ENCODE measurements at places on chromosomes 11 and 22. TPM values are rescaled to one million over a fixed set of nuclear protein-coding genes. Genes with fewer than 3 reads are reported as not detected.
A peak's percentile ranks its signal among the peaks of the same experiment; 100 is the strongest.

SLC5A1 gene
- 1.0 TPM for total RNA-seq

GRCh38 chr22:35353318-35353717 lies 27.6 kb upstream of the HMOX1 start:
- DNase-seq: no peak

- DNase-seq: no peak
Measured at GRCh38 chr11:86589856-86590589, 82.4 kb downstream of the ME3 start.

MS4A7 gene
- total RNA-seq: not detected

DNA sequence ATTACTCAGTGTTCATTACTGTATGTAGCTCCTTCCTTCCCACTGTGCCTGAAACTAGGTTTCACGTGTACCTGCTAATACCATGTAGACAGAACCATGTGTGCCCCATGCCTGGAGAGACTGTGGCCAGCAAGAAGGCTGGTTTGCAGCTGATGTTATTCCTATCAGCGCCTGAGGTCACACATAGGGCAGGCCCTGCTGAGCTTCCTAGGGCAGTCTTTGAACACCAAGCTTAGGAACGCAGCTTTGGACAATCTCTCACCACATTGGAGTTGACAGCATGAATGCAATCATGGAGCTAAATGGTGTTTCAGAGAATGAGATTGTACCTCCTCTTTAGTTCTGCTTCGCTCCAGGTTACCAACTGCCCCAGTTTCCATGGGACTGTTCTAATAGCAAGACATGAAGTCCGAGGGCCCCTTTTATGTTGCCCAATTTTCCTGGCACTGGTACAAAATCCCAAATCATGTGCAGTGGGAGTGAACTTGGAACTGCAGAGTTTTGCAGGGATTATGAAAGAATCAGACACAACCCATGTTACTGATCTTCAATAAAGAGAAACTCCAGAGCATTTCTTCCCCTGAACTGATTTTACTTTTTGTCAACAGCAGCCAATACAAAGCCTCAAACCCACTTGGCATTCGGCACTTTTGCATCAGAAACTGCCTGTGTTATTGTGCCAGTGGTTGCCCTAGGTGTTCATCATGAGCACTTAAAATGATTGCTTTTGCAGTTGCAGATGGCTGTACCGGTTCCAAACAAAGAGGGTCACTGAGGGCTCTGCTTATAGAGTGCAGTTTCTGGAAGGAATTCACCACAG lies 154.2 kb upstream of the TTC12 start:
- no peak for DNase-seq

GRCh38 chr11:120391854-120392253 lies 55.6 kb downstream of the ARHGEF12 start:
- DNase-seq: peak; percentile 11

HORMAD2 gene
- total RNA-seq: not detected

DNA sequence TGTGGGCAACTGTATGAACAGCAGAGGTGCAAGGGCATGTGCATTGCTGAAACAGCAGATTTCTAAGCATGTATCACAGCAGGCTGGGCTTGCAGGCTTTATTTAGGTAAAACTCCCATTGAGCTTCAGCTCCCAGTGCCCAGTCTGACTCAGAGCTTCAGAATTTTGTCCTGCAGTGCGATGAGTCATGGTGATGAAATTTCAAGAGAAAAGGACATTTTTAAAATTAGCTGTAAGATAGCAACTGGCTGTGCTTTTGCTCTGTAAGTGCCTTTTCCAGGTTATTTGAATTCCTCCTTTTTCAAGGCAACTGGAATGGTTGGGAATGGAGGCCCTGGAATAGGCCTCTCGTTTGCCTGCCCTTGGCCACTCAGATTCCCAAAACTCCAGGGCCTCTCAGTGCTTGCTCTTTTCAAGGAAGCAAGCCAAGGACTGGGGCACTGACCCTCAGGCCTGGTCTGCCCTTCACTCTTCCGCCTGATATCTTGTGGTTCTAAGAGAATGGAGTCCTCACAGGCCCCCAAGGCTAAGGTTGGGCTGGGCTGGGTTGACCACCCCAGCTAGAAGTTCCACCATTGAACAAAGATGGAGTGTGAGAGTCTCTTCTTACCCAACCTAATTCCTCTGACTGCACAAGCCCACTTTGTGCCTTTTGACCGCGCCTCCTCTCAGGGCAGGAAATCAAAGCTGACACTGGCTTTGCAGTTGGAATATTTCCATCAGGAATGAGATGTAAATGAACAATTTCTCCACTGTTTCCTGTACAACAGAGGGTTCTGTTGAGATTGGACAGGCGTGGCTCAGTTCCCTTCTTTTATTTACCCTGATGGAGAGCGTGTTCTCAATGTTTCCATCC lies 59.5 kb upstream of the PRSS23 start:
- DNase-seq: no peak

- DNase-seq: peak; percentile 67
Measured at GRCh38 chr22:24427500-24428164, at the start of gene ADORA2A. Gene ADORA2A, plus strand, starts transcription at chr22:24427599. Its CDS starts 5,806 bp downstream, at chr22:24433405.

GRCh38 chr22:48782811-48783511 lies 1044.7 kb downstream of the BRD1 start:
- peak; percentile 5 for DNase-seq

OR51E2 gene
- total RNA-seq: 0.37 TPM

DNA sequence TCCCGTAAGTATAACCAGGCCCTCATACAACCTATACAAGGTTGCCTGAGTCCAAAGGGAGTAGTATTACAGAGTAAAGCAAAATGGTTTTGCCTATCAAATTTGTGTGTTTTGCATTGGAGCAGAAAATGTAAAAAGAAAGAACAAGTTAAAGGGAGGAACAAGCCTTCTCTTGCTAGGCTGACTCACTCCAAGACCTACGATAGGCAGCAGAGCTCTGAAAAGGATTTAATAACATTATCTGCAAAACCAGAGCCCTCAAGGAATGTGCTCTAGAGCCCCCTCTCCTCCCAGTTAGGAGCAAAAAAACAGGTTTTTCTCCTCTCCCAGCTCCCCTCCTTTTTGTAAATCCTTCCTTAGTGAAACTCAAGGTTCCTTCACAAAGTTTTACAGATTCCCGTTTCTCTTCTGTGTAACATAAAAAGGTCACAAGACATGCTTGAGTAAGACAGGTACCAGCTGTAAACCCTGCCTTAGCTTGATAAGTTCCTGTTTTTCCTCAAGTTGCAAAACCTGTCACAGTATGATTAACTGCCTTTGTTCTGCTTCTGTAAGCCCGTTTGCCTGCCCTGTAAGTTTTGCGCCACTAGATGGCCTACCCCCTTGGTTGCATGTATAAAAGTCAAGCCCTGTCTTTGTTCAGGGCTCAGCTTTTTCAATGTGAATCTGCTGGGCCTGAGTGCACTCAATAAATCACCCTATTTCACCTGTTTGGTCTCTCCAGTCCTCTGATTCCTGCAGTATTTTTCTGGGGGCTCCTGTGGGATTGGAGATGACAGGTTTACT lies 498.2 kb downstream of the KCNA4 start:
- no peak for DNase-seq

DNA sequence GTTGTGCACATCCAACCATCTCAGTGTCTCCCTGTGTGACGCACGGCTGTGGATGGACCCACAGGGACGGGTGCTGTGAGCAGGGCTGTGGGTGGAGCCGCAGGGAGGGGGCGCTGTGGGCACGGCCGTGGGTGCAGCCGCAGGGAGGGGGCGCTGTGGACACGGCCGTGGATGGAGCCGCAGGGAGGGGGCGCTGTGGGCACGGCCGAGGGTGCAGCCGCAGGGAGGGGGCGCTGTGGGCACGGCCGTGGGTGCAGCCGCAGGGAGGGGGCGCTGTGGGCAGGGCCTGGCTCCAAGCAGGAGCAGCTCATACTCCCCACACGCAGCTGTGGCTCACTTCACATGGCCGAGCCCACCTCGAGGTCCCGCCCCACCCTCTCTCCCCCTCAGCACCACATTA lies 6.0 kb upstream of the MAPK11 start:
- peak; percentile 80 for DNase-seq

- DNase-seq: no peak
Measured at GRCh38 chr11:76617553-76618265, 52.8 kb downstream of the LRRC32 start.

GRCh38 chr22:23555118-23555517 lies 25.0 kb downstream of the IGLL1 start:
- no peak for DNase-seq

DNA sequence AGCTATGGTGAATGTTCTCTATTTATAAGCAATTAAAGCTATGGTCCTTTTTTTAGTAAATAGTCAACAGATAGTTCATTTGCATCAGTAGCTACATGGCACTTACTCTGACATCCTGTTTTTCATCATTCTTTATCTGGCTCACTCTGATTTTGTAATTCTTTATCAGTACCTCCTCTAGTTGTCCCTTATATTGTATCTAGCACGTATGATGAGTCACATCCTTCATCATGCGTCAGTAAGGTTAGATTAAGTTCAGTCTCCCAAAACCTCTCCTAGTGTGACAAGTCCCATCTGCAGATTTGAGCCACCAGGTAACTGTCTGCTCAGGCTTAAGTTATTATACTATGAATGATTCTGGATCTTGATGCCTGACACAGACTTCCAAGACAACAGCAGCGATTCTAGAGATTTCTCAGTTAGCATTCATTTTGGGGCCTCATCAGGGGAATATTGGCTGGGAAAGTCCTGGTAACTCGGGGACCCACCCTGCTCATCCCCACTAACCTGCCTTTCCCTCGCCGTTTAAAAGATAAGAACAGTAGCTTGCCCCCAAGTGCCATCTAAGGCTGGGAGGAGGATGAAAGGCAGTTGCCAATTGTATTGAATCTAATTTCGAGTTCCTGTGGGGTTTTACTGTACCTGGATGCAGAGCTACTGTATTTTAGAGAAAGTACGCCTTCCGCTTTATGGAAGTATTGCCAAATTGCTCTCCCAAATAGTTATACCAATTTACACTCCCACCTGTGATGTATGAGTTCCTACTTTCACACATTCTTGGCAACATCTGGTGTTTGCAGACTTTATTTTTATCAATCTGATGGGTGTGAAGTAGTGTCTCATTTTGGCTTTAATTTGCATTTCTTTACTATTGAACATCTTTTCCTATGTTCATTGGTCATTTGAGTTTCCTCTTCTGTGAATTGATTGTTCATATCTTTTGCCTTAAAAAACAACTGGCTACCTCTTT lies 55.9 kb downstream of the ZC3H12C start:
- no peak for DNase-seq

GRCh38 chr22:39574779-39575551 lies 4.4 kb downstream of the CACNA1I start:
- no peak for DNase-seq

All from stomach (tissue), 19 donors.